HepG2 (cell line): ENCODE measurements at places on chromosomes 1 and 21. TPM values are rescaled to one million over a fixed set of nuclear protein-coding genes. Genes with fewer than 3 reads are reported as not detected.

The TRIM46 gene
- total RNA-seq = 0.04 and 0.08 TPM in 2 replicates

- peak; percentile 23 for DNase-seq
These were observed 33.6 kb downstream of the SPAG17 start for GRCh38 chr1:118151312-118151937.

The NEGR1 gene
- total RNA-seq = not detected in 2 replicates

The BATF3 gene
- total RNA-seq = not detected in 2 replicates
